ENCODE measurements at places on chromosomes 11 and 22.
A peak's percentile ranks its signal among the peaks of the same experiment; 100 is the strongest.

DNA sequence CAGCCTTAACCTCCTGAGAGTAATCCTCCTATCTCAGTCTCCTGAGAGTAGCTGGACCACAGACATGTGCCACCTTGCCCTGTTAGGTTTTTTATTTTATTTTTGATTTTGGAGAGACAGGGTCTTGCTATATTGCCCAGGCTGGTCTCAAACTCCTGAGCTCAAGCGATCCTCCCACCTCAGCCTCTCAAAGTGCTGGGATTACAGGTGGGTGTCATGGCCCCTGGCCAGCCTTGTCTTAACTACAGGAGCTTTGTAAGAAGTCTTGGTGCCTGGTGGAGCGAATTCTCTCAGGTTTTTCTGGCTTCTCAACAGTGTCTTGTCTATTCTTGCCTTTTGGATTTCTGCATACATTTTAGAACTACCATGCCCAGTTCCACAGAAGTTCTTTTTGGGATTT lies 546.4 kb downstream of the TBC1D22A start:
- no peak for DNase-seq

DNA sequence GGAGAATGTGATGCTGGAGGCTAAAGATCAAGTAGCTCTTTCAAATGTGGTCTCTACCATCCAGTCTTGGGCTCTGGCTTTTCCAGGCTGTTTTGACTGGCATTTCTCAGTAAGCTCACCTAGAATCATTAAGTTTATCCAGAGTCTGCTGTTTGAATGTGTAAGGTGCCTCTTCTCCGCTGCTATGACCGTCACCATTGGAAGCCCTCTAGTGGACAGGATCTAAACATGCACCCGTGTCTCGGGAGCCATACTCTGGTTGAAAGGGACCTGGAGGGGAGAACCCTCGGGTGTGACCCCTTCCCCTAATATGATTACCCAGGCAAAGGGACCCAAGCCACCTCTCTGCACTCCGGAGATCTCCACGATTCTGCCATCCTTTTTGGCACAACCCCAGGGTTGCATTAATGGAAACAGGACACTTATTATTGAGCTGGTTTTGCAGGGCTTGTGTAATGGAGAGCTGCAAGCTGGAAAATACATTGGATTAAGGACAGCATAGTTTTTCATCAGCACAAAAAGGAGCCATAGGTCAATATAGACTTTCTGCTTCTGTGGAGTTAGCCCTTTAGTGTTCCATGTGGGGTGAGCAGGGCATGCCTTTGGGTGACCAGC lies 191.0 kb upstream of the LARGE1 start:
- no peak for DNase-seq

- DNase-seq: no peak
These were observed 12.5 kb downstream of the MIF start for GRCh38 chr22:23906641-23907040.

DNA sequence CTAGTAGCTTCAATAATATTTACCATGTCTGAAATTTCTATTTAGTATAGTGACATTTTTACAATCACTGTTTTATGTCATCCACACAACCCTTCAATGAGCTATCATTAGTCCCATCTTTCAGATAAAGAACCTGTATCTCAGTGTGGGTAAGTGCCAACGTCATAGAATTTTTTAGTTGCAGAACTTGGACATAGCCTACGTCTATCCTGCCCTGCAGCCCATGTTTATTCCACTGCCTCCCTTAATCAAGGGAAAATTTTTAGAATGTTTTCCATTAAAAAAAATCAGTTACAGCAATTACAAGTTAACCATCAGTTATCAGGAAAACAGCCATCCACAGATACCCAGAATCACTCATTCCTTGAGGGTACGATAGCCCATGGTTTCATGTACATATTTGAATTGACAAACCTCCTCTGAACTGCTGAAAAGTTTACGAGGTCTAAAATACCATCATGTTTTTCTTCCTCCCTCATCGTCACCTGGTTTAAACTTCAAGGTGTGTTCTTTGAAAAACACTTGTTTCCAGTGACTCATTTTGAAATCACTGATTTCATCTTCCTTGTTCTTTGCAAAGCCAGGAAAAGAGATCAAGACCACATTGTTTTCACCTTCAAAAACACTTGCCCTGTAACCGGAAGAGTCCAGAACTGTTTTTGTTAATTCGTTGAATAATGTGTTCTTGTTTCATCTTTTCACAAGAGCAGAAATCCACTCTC lies 100.9 kb downstream of the FAM76B start:
- no peak for DNase-seq

DNA sequence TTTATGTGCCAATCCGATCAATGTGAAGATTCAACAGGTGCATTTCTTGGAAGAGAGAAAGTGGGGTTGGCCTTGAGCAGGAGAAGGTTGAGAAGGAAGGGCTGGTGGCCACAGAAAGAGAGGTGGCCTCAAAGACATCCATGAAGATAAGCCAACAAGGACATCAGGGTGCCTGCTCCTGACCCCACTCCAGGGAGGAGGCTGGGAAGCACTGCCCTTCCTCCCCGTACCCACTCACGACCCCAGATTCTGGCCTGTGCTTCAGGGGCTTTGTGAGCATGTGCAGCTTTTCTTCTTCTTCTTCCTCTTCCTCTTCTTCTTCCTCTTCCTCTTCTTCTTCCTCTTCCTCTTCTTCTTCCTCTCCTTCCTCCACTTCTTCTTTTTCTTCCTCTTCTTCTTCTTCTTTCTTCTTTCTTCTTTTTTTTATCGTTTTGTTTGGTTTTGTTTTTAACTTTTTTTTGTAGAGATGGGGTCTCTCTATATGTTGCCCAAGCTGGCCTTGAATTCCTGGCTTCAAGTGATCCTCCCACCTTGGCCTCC lies 30.3 kb downstream of the DKK3 start:
- no peak for DNase-seq

DNA sequence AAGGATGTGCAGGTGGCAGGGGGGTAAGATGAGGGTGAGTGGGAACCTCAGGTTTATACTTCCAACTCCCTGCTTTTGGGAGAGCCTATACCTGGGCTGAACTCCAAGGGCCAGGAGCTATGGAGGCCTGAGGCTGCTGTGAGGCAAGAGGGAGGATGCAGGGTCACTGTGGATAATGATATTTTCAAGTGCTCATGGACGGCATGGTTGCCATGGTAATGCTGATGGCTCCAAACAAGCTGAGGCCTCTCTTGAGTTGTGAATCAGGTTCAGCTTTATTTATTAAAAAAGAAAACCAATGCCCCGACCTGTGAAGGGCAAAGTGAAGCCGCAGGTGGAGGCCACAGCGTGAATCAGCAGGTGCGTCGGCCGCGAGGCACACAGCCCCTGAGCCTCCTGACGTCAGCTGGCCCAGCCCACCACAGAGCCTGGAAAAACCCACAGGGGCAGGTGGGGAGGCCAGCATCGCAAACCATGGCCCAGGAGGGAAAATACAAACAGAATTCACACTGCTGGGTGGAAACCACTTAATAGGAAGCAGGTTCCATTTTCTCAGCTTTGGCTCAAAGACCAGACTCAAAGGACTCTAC lies 17.4 kb upstream of the CREB3L1 start:
- no peak for DNase-seq

DNA sequence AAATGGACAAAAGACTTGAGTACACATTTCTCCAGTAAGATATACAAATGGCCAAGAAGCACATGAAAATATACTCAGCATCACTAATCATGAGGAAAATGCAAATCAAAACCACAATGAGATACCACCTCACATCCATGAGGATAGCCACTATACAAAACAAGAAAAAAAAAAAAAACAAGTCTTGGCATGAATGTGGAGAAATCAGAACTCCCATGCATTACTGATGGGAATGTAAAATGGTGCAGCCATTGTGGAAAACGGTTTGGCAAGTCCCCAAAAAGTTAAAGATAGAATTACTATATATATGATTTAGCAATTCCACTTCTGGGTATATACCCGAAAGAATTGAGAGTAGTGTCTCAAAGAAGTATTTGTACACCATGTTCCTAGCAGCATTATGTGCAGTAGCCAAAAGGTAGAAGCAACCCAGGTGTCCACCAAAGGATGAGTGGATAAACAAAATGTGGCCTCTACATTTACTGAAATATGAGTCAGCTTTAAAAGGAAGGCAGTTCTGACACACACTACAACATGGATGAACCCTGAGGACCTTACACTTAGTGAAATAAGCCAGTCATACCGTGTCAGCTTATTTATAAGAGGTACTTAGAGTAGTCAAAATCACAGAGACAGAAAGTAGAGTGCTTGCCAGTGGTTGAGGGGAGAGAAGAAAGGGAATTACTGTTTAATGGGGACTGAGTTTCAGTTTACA lies 146.3 kb downstream of the WNT7B start:
- no peak for DNase-seq

DNA sequence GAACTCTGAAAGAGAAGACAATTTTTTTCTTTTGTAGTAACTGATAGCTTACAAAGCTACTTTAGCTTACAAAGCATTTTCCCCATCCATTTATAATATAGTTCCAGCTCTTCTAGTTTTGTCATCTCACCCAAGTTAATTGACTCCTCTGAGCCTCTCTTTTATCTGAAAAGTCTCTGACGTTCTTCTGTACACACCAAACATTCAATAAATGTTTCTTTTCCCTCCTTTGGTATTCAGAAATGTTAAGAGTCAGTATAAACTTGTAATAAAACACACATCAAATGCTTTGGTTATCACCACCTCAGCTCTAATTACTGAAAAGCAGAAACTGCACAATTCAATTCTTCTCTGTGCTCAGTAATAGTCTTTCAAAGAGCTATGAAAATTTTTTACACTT lies 5.9 kb downstream of the CCDC90B start:
- no peak for DNase-seq

- peak; percentile 53 for DNase-seq
These were observed 812 bp downstream of the FADD start for GRCh38 chr11:70203751-70204465.

DNA sequence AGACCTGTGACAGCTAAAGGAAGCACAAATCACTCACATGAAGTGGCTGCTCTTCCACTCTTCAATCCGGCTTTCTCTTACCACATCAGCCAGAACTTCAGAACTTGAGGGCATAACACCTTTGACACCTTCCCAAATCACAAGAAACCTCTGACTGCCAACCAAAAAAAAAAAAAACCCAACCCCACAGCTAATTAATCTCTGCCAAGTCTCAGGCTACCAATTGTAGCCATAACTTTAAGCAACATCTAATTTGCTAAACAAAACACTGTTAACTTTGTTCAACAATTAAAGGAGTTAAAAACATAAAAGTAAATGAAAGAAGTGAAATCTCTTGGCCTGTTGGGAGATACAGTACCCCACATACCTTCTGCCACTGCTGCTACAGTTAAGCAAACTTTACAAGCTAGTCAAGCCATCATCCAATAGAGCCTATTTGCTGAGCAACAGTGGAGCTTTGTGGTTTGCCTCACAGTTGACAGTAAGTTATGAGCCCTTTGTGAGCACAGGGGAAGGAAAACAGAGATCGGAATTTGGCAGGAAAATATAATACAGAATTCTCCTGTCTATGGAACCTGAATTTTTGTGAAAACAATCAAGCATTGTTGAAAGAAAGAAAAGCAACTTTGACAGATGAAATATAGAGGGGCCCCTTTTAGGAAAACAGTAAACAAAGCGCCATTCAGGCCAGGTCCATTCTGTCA lies at the start of gene SOX6:
Gene SOX6 (minus strand): TSS at position 490 of the 704 bp plus-strand sequence. CDS start 15,298 bp downstream, outside the sequence.
- peak; percentile 16 for DNase-seq

DNA sequence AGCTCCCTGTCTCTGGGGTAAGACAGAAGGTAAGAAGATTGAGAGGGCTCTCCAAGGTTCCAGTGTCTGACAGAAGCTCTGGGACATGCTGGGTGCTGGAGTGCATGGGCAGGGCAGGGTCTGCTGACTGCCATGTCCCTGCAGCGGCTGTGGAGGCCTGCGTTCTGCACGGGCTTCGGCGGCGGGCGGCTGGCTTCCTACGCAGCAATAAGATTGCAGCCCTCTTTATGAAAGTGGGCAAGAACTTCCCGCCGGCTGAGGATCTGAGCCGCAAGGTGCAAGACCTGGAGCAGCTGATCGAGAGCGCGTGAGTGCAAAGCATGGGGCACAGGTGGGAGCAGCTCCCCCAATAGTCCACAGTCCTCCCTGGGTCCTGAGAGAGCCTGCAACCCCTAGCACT lies 41.5 kb downstream of the SGSM1 start:
- no peak for DNase-seq

GRCh38 chr22:25350551-25350971 lies 131.1 kb downstream of the CRYBB2 start:
- peak; percentile 20 for DNase-seq

DNA sequence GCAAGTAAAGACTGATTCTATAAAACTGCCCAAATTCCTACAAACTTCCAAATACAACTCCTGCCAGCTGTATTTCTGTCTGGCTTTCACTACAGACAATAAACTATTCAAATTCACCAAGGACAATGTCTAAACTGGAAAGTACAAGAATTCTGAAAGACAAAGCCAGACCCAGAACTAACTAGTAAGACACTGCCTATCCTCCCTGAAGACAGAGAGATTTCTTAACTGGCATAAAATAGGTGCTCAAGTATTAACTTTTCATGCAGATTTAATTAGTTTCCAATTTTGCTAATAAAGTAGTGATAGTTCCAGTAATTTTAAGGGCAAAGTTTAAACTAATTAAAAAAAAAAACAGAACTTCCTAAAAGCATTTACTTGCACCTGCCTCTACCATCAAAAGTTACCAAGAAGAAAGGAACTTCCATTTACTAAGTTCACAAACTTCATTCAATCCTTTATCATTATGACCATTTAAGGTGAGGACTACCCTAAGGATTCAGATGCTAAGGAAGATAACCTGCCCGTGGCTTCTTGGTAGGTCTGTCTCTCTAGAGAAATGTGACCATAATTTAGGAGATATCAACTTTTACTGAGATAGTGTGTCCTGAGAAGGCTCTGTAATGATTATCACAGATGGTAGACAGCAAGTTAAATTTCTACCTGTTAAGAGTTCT lies 45.2 kb downstream of the CELF1 start:
- no peak for DNase-seq

DNA sequence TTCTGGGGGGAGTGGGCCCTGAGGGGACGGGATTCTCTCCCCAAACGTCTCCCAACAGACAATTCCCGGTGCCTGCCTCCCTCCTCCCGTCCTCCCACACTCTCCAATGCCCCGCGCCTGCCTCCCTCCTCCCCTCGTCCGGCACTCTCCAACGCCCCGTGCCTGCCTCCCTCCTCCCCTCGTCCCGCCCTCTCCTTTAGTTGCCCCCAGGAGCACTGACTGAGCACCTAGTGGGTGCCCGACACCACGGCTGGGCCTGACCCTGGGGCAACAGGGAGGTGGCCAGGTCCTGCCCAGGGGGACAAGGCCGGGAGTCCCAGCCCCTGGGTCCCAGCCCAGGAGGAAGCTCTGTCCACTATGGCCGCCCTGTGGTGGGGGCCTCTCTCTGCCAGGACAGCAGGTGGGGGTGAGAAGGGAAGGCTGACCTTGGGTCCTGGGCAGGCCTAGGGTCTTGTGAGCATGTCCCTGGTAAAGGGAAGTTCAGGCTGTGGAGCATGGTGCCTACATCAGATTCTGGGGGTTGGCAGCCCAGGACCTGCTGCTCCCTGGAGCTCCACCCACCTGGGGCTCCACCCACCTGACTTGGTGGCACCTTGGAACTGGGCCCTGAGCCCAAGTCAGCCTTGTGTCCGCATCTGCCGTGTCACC lies 942.3 kb downstream of the BRD1 start:
- no peak for DNase-seq

All from dorsolateral prefrontal cortex (tissue), 122 donors.